ENCODE measurements at places on chromosomes 4 and X.

GRCh38 chr4:87118421-87118820 is 102.0 kb downstream of the KLHL8 start:
- DNase-seq = no peak

DNA sequence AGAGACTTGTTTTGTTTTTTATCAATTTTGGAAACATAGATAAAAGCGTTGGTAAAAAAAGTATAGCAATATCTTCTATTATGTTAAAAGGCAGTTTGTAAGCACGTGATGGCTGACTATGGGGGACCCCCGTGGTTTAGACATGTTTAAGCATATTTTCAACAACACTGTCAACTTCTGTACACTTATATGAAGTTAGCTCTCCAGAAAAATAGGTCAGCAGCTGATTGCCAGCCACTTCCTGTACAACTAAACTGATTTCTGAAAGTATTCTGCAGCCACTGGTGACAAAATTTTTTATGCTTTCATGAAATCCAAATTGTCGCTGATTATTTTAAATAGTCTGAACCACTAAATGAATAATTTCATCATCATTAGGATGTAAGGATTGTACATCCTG is 45.2 kb downstream of the RBMX2 start:
- no peak for DNase-seq

GRCh38 chr4:146342600-146343192 is 128.4 kb downstream of the REELD1 start:
- DNase-seq = peak; percentile 64

- DNase-seq = no peak
These were observed 807.9 kb downstream of the C4orf33 start for GRCh38 chr4:129903861-129904260.

DNA sequence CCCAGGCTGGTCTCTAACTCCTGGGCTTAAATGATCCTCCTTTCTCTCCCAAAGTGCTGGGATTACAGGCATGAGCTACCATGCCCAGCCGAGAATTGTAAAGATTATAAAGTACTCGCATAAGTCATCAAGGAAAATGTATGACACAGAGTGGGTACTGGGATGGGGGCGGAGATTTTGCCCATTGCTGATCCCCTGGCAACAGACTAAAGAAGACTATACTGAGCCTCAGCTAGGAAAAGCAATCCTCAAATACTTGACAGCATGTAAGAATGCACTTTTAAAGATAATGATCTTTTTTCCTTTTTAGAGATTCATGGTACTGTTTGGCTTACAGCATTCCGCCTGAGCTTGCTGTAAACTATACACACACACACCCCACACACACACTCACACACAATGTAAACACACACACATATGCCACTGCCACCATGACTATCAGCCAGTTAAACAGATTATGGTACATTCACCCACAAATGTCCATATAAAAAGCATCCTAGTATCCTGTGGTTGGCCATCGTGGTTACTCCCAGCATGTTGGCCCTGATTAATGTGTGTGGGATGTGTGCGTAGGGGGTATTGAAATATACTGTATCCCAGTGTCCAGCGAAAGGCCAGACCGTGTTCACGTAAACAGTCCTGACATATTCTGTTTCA is 113.0 kb downstream of the AMELX start:
- DNase-seq = no peak

GRCh38 chr4:61200916-61201526 is 895 bp downstream of the ADGRL3 start:
- DNase-seq = peak; percentile 21

DNA sequence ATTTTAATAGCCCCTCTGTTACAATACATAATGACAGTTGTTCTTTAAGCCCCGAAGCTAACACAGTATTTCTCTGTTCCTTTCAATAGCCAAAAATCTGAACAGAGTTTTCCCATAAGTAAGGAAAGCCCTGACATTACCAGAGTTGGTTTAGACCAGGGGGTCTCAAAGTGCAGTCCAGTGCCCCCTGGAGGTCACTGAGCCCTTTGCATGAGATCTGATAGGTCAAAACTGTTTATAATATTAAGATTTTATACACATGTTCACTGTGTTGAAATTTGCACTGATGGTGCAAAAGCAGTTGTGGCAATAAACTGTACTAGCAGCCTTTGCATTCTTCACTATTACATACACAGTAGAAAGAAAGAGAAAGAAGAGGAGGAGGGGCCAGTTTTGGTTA is 177.1 kb downstream of the SPANXN3 start:
- no peak for DNase-seq

DNA sequence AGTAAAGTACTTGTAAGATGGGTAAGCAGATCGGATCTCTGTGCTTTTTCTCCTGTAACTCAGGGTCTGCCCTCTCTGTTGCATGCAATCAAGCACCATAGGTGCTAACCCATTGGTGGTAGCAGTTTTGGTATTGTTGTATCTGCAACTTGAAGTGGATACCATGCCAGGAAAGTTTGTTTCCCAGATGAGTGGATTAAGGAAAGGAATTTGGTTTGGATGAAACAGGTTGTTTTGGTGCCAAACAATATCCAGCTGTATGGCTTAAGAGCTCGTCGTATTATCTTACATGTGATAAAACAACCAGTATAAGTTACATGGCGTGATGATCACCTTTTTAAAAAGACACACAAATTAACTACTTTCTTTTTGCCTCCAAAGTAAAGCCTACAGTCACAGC is 280.9 kb upstream of the TENM3 start:
- no peak for DNase-seq

GRCh38 chr4:138938366-138938690 is 77.3 kb upstream of the NOCT start:
- peak; percentile 53 for DNase-seq

- no peak for DNase-seq
These were observed 13.5 kb downstream of the DCHS2 start for GRCh38 chr4:154478128-154478527.

DNA sequence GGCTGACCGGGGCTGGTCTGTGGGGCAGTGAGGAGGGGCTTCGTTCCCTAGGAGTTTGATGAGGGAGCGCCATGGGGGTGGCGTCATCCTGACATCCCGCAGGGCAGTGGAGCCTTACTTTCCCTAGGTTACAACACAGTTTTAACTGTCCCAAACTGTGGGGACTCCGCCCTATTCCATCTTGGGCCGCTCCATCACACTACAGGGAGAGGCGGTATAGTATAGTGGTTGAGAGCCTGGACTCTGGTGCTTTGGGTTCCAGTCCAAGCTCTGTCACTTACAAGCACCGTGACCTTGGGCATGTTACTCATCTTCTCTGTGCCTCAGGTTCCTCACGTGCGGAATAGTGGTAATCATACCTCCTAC is 44.2 kb downstream of the ZNF185 start:
- no peak for DNase-seq
